ENCODE measurements at places on chromosomes 5 and 9. TPM values are rescaled to one million over a fixed set of nuclear protein-coding genes. Genes with fewer than 3 reads are reported as not detected.

IRX1 gene
- 4.4 TPM for total RNA-seq

SLC36A3 gene
- total RNA-seq: not detected

KIF4B gene
- total RNA-seq: not detected

PCDHGA1 gene
- total RNA-seq: 0.75 TPM
